ENCODE measurements at places on chromosomes 12 and 14.

- DNase-seq = peak; percentile 22
Measured at GRCh38 chr14:56002876-56003625, 115.2 kb upstream of the PELI2 start.

GRCh38 chr12:128026696-128027574 lies 240.0 kb upstream of the TMEM132C start:
- DNase-seq = no peak

- DNase-seq = no peak
Measured at GRCh38 chr12:108215458-108215857, 86.4 kb downstream of the WSCD2 start.

DNA sequence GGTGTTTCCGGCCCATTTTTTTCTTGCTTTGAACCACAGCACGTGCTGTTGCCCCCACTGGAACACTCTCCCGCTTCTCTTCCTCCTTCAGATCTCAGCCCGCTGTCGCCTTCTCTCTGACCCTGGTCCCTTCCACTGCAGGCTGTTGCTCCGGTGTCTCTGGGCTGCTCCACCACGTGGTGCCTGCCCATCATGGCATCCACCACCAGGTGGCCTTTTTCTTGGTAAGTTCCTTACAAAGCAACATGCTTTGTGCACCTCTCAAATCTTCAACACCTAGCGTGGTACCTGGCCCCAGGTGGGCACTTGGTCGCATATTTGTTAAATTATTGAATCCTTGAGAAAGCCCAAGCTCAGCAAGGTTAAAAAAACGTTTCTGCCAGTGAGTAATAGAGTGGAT lies 19.1 kb downstream of the TUNAR start:
- DNase-seq = no peak

- no peak for DNase-seq
Measured at GRCh38 chr12:104957719-104958000, 430 bp downstream of the SLC41A2 start.

DNA sequence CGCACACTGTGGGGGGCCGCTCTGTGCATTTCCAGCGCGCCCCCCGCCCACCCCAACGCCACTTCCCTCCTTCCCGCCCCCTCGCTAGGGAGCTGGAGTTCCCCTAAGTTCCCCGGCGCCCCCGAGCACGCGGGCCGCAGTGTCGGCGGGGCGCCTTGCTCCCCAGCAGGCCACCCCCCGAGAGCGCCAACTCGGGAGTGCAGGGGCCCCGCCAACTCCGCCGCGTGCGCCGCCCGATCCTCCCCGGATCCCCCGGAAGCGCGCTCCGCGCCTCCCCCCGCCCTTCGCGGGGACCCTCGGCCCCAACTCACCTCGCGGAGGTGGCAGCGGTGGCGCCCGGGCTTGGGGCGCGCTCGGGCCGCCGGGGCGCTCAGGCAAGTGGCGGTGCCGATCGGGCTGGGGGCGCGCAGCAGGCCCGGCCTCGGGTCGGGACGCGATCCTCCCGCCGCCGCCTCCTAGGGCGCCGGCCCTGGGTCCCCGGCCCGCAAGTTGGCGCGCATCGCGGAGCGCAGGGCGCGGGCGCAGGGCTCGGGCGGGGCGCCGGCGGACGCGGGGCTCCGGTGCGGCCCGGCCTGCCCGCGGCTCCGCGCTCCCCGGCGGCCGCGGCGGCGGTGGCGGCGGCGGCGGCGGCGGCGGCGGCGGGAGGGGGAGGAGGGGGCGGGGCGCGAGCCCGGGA lies at the start of gene NCOR2:
TSS of gene NCOR2 (minus strand) at position 616 of the 676 bp plus-strand sequence. CDS start 72,361 bp downstream, outside the sequence.
- peak; percentile 37 for DNase-seq

- DNase-seq = no peak
Measured at GRCh38 chr14:101873991-101874390, 90.4 kb upstream of the DYNC1H1 start.

- no peak for DNase-seq
Measured at GRCh38 chr12:62910549-62911169, 24.3 kb downstream of the PPM1H start.

GRCh38 chr12:124001343-124001742 lies 28.3 kb downstream of the ZNF664 start:
- no peak for DNase-seq

GRCh38 chr14:54170301-54170700 lies 213.7 kb upstream of the BMP4 start:
- no peak for DNase-seq

DNA sequence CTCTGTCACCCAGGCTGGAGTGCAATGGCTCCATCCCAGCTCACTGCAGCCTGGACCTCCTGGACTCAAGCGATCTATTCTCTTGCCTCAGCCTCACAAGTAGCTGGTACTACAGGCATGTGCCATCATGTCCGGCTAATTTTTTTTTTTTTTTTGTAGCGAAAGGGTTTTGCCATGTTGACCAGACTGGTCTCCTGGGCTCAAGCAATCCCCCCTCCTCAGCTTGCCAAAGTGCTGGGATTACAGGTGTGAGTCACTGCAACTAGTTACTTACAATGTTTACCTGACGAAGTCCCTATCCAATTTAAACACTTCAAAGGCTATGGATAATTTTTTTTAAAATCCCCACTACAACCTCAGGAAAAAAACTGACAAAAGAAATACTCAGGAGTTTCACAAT lies 1.8 kb downstream of the KRR1 start:
- DNase-seq = no peak

DNA sequence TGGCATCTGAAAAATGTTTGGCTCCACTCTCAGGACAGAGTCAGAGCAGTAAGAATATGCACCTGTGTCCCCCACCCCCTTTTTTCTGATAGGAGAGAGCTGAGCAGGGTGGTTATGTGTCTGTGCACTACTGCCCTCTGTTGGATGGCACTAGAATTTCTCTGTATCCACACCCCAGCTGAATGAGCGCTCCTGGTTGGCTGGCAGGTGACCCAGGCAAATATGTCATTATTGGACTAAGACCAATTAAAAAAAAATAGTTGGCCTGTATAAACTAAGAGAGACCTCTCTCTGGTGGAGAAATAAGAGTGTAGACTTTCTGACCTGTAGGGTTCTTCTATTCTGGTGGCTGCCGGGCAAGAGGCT lies 107.0 kb downstream of the PTCSC3 start:
- DNase-seq = no peak

DNA sequence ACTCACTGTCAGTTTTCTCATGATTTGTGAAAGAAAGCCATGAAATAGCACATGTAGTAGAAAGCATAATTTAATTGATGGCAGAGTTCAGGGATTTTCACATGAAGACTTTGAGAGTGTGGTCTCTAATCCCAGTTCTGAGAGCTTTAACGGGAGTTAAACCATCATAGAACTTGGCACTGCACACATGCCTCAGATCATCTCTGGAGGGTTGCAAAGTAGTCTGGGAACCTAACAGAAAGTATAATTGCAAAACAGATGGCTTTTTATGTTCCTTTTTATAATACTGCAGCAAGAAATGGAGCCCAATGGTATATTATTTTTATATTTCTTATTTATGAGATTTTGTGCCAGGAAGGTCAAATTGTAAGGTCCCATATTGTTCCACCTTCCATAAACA lies 77.9 kb downstream of the BHLHE41 start:
- DNase-seq = no peak

DNA sequence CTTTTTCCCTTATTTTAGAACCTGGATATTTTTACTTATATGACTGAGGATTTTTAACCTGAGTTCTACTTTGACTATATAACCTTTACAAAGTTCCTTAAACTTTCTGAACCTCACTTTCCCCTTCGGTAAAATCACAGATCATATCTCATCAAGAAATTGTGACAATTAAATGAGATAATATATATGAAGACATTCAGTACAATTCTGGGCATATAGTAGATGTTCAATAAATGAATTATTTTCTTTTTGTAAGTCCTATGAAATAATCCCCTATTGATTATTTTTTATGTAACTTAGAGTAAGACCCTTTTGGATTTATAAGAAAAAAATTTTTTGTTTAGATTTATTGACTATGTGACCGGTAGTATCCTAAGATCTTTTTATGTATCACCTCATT lies 17.6 kb upstream of the FAM177A1 start:
- DNase-seq = no peak

DNA sequence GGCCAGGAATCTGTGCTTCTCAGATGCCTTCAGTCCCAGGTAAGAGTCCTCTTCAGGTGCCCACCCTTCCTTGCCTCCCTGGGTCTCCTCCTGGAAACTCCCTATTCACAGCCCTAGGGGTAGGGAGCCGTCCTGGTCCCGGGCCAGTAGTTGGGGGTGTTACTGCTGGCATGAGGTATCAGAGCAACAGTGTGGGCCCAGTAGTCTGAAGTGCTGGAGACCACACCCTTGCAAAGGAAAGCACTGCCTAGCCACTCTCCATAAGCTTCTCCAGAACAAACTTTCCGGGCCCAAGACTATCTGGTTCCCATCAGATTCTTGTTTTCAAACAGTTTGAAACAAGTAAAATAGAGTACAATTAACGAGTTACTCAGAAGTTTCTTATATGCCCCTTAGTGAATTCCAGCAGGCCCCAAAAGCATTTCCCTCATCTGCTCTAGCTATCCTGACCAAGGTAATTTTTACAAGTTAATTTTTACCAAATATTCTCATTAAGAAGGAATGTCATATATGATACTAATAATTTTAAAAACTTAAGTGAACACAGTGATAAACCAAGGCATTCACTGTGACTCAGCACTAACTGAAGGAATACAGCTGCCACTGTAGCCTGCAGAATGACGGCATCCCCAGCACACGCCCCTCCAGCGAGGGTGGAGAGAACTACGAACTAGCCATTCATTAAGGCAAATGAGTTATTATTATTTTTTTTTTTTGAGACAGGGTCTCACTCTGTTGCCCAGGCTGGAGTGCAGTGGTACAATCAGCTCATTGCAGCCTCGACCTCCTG lies 49.4 kb downstream of the MOK start:
- no peak for DNase-seq

DNA sequence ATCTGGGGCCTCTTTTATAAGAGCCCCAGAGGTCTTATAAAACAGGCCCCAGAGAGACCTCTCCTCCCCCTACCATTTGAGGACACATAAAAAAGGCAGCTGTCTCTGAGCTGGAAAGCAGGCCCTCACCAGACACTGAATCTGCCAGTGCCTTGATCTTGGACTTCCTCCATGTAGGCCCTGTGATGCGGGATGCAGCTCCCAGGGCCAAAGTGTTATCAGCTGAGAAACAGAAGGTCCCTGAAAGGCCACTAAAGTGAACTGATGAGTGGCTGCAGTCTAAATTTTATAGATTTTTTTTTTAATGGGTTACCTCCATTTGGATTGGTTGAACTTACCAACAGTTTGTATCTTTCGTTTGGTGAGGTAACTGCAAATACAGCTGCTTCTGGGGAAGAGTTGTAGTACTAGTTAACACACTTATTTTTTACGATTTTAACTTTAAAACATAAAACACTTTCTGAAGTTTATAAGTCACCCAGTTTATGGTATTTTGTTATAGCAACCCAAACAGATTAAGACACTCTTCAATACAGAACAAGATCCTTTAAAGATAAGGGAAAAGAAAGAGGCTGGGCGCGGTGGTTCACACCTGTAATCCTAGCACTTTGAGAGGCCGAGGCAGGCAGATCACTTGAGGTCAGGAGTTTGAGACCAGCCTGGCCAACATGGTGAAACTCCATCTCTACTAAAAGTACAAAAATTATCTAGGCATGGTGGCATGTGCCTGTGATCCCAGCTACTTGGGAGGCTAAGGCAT lies 5.6 kb upstream of the GUCY2C start:
- DNase-seq = no peak

DNA sequence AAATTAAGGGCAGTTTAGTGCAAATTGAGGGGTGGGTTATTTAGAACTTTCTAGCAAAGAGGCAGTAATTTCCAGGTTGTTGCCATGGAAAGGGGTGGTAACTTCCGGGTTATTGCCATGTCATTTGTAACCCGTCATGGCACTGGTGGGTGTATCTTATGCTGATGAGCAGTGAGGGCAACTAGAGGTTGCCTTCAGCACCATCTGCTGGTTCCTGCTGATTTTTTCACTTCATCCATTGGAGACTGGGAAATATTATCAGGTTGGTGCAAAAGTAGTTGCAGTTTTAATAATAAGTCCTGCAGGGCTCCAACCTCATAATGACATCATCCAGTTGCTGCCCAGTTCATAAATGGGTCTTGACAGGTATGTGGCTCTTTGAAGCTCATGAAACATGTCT lies 24.4 kb upstream of the SERPINA4 start:
- no peak for DNase-seq

DNA sequence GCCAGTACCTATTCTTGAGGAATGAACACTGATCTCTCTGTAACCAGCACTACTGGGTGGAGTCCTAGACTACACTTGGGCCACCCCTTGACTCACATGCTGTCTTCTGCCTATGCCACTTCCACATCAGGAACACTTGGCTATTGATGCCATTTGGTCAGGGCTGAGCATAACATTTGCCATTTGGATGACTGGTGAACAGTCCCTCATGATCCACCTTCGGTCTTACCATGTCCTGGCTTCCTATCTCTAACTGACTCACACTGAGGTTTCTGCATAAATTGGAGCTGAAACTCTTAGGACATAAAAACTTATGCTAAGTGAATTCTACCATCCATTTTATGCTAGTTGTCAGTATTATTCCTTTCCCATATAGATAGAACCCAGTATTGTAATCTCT lies 91.7 kb upstream of the PELI2 start:
- DNase-seq = no peak

- no peak for DNase-seq
Measured at GRCh38 chr14:25197885-25198284, 147.9 kb upstream of the STXBP6 start.

- DNase-seq = no peak
Measured at GRCh38 chr12:30046376-30046775, 262.6 kb upstream of the TMTC1 start.

DNA sequence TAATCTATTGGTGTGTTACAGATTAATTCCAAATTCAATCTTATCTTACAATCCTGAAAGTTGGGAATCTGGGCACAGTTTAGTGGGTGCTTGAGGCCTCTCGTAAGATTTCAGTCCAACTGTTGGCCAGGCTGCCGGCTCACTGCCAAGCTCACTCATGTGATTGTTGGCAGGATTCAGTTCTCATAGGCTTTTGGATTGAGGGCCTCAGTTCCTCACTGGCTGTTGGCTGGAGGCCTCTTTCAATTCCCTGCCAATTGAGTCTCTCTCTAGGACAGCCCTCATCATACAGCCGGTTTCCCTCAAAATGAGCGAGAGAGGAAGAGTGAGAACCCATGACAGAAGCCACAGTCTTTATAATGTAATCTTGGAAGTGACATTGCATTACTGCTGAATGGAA lies 123.5 kb upstream of the FBXO33 start:
- DNase-seq = no peak

Data from central memory CD8-positive, alpha-beta T cell (primary cell).